ENCODE measurements at places on chromosomes 13 and 19.

GRCh38 chr19:51750400-51751094 lies 1.1 kb downstream of the FPR1 start:
- no peak for DNase-seq

- no peak for DNase-seq
Observed at GRCh38 chr13:44646044-44646443, 69.9 kb upstream of the TSC22D1 start.

GRCh38 chr19:6216996-6217751 lies 62.6 kb downstream of the MLLT1 start:
- DNase-seq, result no peak

- no peak for DNase-seq
Observed at GRCh38 chr13:91399189-91400062, 1.0 kb downstream of the GPC5 start.

DNA sequence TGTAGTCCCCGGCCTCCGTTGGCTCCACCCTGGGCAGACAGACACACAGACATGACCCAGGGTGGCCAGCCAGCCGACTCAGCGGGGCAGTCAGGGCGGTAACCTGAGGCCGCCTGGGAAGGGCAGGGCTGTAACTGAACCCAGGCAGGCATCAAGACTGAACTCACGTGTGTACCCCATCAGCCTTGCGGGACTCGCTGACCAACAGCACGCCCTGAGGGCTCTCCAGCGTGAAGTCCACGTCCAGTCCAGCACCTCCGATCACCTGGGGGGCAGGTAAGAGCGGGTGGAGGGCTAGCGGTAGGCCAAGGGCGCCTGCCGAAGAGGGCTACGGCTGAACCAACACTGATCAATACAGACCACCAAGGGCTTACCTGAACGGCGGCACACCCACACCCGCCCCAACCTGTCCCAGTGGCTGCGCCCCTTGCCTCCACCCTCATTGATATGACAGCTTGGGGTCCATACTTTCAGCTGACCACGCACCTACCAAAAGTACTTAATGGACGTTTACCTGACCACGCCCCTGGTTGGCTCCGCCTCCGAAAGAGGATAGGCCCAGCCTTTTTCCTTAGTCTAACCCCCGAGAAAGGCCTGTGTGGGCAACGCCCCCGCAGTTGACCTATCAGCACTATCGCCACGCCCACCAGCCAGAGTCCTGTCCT lies 791 bp downstream of the TMED1 start:
- no peak for DNase-seq

DNA sequence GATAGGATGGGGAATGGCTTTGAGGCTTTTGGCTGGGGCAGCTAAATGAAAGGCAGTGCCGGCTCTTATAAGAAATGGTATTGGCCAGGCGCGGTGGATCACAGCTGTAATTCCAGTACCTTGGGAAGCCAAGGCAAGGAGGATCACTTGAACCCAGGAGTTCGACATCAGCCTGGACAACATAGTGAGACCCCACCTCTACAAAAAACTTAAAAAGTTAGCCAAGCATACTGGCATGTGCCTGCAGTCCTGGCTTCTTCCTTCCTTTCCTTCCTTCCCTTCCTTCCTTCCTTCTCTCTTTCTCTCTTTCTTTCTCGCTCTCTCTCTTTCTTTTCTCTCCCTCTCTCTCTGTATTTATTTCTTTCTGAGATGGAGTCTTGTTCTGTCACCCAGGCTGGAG lies 3.1 kb downstream of the CA11 start:
- DNase-seq, result no peak

DNA sequence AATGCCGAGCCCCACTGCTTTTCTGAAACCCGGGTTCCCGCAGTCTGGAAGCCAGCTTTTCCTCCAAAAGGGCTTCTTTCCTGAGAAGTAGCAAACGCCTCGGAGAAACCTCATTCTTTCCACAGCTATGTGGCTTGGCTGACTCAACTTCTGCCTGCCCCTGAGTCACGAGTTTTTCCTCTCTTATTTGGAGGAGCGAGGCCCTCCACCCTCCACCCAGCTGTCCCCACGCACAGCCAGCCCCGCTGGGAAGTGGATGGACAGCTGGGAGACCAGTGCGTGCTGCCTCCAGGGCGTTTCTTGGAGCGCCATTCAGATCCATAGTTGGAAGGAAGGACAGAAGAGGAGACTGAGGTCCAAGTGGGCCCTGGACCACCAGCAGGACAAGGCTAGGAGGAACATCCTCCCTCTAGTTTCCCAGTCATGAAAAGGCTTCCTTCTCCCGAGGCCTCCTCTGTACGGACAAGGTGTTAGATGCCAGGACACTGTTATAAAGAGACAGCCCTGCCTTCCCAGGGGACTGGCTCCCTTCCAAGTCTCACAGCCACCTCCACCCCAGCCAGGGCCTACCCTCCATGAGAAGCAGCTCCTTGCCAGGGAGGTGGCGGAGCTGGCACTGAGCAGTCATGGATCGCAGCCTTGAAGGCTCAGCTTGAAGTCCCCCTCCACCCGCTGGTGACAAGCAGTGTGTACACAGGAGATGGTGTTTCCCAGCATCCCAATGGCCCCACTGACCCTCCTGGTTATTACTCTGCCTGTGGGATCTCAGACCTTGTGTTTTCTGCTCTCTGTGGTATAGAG lies 2.5 kb upstream of the PLEKHF1 start:
- DNase-seq, result no peak

DNA sequence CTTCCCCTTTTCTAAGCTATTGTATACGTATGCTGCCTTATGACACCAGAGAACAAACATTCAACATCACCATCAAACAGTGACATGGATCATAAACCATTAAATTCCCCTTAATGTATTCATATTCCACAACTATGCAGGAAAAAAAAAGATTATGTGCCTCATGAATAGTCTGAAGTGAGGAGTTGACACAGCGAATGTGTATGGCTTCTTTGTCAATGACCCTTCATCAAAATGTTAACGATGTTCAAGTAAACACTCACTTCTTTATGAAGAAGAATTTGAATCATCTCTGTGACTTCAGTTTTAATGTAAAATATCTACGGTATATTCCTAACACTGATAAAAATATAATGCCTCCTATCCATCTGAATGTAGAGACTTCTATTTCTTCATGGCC lies 44.6 kb downstream of the SMAD9 start:
- DNase-seq, result no peak

DNA sequence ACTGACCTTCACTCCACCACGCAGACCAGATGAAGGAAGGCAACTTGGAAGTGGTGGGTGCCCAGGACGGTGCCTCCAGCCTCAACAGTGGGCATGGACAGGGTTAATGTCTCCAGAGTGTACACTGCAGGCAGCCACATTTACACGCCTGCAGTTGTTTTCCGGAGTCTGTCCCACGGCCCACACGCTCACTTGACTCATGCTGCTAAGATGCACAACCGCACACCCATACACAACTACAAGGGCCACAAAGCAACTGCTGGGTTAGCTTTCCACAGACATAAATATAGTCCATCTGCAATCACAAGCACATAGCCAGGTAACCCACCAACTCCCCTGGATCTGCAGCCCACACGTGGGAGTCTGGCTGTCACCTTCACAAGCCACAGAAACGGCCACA lies 12.6 kb upstream of the AXL start:
- DNase-seq, result no peak

GRCh38 chr13:112871742-112872141 lies 97.3 kb upstream of the MCF2L start:
- DNase-seq, result no peak

DNA sequence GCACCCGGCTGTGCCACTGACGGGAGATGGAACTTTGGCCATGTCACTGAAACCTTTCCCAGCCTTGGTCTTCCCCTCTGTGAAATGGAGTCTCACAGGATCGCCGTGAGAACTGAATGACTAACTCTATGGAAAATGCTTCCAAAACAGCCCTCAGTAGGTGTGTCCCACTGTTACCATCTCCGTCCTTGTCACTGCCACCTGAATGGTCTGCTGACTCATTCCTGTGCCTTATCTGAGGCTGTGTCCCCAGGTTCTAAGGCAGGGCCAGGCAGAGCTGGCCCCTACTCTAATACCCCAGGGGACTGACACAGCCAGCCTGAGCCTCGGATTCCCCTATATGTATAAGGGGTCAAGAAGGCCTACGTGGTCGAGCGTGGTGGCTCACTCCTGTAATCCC lies 4.5 kb downstream of the CDC37 start:
- DNase-seq, result no peak

- no peak for DNase-seq
Observed at GRCh38 chr13:75800545-75800944, 164.4 kb downstream of the LMO7 start.

DNA sequence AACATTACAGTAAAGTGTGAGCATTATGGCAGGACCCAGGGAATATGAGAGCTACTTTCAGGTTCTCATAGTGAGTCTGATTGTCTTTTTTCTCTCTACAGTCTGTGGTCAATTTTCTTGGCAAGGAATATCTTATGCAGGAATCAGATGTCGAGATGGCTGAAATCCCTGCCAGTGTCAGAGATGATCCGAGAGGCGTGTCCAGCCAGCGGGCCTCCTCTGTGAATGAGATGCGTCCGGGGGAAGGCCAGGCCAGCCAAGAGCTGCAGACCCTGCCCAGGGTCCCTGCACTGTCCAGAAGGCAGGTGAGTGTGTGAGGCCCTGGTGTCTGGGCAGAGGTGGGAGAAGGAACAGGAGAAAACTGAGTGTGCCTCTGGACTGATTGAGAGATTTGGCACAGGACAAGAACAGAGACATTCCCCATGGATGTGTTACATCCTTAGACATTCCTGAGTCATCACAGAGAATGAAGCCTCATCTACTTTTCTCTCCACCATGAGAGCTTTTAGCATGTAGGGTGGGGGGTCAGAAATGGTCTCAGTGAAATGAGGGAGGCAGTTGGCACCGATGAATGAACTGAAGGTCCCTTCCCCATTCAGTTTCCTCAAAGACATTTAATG lies 27.3 kb upstream of the EDDM13 start:
- no peak for DNase-seq

GRCh38 chr13:20714161-20714560 lies 10.7 kb downstream of the IL17D start:
- no peak for DNase-seq

GRCh38 chr19:4062419-4063368 lies 4.0 kb downstream of the ZBTB7A start:
- DNase-seq, result no peak

- DNase-seq, result no peak
Observed at GRCh38 chr19:36482876-36483275, 6.5 kb downstream of the ZNF566 start.

DNA sequence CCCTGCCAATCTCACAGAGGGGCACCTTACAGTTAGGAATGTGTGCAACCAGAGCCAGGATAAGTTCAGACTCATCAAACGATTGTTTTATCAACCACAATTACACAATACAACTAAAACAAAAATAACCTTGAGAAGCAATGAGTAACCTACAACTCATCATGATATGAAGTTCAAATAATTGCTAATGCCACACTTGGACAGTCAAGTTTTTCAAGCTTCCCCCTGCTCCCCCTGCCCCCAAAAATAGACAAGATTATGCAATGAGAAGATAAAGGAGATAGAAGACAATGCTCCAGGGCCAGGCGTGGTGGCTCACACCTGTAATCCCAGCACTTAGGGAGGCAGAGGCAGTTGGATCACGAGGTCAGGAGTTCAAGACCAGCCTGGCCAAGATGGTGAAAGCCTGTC lies 13.6 kb upstream of the KPNA3 start:
- no peak for DNase-seq

DNA sequence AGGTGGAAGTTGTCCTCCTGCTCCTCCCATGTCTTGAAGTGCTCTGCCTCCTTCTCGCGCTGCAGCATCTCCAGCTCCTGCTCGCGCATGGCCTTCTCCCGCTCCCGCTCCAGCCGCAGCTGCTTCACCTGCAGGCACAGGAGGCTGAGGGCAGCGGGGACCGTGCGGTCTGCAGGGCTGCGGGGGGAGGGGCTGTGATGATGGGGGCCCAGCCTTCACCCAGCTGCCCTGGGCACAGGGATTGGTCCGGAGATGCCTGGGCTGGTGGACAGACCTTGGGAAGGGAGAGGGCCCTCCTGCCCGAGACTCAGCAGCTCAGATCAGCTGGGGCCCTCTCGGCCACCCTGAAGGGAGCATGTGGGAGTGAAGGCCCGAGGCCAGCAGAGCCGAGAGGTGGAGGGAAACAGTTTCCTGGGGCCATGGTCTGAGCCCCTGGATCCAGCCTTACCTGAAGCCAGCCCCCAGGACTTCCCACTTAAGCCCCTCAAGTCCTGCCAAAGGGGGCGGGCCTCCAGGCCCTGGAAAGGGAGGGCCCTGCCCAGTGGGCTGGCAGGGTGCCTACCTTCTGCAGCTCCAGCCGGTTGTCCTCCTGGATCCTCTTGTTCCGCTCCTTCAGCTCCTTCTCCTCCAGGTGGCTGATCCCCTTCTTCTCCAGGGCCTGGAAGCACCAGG lies 6.3 kb downstream of the CACTIN start:
- DNase-seq, result no peak

GRCh38 chr13:79662882-79663281 lies 181.9 kb downstream of the NDFIP2 start:
- no peak for DNase-seq

DNA sequence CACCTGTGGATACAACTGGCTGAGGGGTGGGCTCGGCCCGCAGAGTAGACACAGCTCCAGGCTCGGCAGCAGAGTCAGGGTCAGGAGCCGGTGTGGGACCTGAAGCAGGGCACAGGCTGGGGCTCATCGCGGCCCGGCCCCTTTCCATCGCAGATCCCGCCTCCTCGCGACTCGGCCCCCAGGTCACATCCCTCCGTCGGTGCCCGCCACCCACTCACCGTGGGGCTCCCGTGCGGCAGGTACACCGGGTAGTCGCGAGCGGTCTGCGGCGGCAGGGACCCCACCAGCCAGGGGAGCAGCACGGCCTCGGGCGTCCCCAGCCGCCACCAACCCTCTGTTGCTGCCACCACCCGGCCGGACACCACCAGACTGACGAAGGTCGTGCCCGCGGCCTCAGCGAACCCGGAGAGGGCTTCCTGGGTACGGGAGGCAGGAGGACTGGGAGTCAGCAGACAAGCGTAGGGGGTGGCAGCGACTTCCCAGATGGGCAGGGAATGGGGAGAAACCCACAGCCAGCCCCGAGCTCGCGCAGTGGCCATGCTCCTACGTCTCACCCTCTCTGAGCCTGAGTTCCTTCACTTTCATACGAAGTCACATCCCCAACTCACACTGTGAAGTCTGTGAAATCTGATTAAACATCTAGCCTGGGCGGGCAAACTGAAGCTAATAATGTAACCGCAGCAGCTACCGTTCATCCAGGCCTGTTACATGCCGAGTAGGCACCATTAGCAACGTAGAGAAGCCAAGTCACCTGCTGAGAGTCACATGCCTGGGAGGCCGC lies 3.7 kb downstream of the FUZ start:
- no peak for DNase-seq

- no peak for DNase-seq
Observed at GRCh38 chr19:32246006-32246405, 99.4 kb upstream of the ZNF507 start.
